ENCODE measurements at places on chromosomes 2 and 18. TPM values are rescaled to one million over a fixed set of nuclear protein-coding genes. Genes with fewer than 3 reads are reported as not detected.

Gene CRACDL
- polyA plus RNA-seq = 9.1 TPM

Gene LONRF2
- polyA plus RNA-seq = 0.51 TPM

Gene DNAJC5G
- polyA plus RNA-seq = 0.05 TPM

Gene CFLAR
- 58.5 TPM for polyA plus RNA-seq

Gene THSD7B
- polyA plus RNA-seq = 0.32 TPM

All from esophagus (tissue), 2 donors.